ENCODE measurements at places on chromosomes 2 and 18.

GRCh38 chr2:185316383-185316782, 422.2 kb upstream of the FSIP2 start:
- no peak for DNase-seq

- no peak for DNase-seq
Observed at GRCh38 chr2:216850665-216851322, 9.1 kb downstream of the TNP1 start.

GRCh38 chr2:147843391-147843863, 1.4 kb upstream of the ACVR2A start:
- DNase-seq = no peak

- no peak for DNase-seq
Observed at GRCh38 chr2:23656597-23656973, 270.3 kb downstream of the ATAD2B start.

GRCh38 chr2:62364791-62365528, 141.0 kb downstream of the TMEM17 start:
- DNase-seq = no peak

DNA sequence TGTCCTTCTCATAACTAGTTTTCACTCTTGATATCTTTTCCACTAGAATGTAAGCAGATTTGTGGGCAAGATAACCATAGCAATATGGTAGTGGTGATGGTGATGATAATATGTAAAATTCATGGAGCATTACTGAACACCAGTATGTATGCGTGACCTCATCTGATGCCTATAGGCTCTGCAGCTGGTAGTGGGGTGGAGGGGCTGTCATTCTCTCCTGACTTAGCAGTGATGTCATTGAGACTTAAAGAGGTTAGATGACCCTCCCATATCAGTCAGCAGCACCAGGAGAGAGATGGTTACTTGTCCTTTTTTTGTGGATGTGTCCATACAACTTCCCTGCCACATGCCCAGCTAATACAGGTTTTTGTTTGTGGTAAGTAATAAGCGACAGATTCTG, 27.9 kb downstream of the PARD3B start:
- no peak for DNase-seq

- no peak for DNase-seq
Observed at GRCh38 chr2:96701636-96702035, 38.2 kb downstream of the LMAN2L start.

- DNase-seq = peak; percentile 63
Observed at GRCh38 chr18:59957957-59958356, 58.2 kb downstream of the PMAIP1 start.

GRCh38 chr2:128196471-128196931, 105.5 kb downstream of the UGGT1 start:
- DNase-seq = peak; percentile 52

GRCh38 chr2:232415138-232415690, 8.6 kb downstream of the ALPG start:
- DNase-seq = no peak

DNA sequence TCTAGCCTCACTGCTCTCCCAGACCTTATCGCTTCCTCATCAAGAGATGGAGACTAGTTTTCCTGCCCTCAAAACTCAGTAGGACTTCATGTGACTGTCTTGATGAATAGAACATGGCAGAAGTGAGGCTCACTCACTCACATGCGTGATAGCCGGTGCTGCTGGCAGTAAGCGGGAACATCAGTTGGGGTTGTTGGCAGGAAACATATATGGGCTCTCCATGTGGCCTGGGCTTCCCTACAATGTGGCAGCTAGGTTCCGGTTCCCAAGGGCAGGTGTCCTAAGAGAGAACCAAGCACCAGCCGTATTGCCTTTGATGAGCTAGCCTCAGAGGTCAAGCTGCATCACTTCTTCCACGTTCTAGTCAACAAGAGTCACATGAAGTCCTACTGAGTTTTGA, 15.2 kb upstream of the FAHD2A start:
- no peak for DNase-seq

All from astrocyte (in vitro differentiated cells and primary cell).